Muscle of arm (tissue), 14 donors: ENCODE measurements at places on chromosomes 11 and 22.

- DNase-seq = no peak
These were observed 77.8 kb downstream of the BUD13 start for GRCh38 chr11:116694815-116695590.

- peak; percentile 44 for DNase-seq
These were observed 54.1 kb upstream of the ARHGAP42 start for GRCh38 chr11:100632941-100633452.

DNA sequence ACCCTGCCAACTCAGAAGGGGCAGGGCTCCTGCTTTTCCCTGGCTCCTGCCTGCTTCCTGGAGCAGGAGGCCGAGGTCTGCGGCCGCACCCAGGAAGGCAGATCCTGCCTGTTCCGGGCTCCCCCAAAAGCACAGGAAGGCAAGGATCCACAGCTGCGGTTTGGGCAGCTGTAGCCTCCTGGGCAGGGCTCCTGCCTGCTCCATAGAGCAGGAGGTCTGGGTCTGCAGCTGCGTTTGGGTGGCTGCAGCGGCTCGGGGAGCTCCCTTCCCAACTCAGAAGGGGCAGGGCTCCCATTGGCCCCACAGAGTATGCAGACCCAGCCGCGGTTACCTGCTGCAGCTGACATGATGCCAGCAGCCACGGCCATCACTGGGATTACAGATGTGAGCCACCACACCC, 5.5 kb downstream of the UPK2 start:
- no peak for DNase-seq

- DNase-seq = no peak
These were observed 1.2 kb upstream of the RASGRP2 start for GRCh38 chr11:64745189-64745520.

GRCh38 chr11:19101796-19102520, 15.0 kb upstream of the ZDHHC13 start:
- DNase-seq = no peak

- DNase-seq = no peak
These were observed 233.4 kb downstream of the INSC start for GRCh38 chr11:15347969-15348734.

DNA sequence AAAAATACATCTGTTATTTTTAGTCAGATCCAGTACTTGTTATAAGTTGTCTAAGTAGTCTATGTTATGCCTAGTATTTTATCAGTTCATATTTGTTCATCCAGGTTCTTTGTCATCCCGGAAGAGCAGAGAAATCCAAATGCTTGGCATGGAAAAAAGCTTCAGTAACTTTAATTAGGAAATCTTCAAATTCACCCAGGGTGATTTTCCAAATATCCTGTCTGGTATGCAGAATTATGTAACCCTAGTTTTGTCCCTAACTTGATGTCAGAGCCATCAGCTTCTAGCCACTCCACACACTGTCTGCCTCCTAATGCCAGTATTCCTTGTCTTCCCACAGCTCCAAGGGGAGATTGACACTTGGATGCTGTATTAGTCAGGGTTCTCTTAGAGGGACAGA, 216.2 kb downstream of the ARHGAP42 start:
- no peak for DNase-seq

DNA sequence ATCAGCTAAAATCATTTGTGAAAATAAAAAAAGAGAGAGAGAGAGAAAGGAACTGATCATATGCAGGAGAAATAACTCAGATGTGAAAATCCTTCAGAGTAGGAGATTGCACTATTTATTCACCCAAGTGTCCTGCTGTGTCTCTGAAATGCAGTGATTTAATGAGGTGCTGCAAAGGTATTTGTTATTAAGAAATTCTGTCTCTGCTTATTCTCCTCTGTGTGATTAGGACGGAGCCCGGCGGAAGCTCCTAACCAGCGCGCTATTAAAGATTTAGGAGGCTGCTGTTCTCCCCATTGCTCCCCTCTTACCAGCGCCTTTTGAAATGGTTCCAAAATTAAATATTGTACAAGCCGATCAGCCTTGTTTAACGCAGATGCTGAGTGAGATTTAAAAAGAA, 528.3 kb downstream of the BUD13 start:
- DNase-seq = no peak

- DNase-seq = no peak
These were observed 70.0 kb upstream of the IGLL5 start for GRCh38 chr22:22817468-22818201.

- DNase-seq = no peak
These were observed 56.3 kb upstream of the ZBTB44 start for GRCh38 chr11:130370845-130371590.

DNA sequence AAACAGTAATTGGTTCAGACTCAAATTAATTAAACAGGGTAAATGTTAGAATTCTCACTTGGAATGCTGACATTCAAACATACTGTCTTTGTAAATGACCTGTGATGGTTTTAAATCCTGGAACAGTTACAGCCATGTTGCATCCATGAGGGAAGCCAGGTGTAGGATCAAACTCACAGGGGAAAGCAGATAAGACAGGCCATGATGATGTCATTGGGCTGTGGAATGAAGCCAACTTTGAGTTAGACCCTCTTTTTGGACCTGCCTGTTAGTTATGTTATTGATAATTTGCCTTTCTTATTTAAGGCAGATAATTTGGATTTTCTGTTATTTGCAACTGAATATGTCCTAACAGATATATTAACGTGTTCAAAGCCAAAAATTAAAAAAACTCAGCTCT, 39.3 kb upstream of the ABTB2 start:
- no peak for DNase-seq

DNA sequence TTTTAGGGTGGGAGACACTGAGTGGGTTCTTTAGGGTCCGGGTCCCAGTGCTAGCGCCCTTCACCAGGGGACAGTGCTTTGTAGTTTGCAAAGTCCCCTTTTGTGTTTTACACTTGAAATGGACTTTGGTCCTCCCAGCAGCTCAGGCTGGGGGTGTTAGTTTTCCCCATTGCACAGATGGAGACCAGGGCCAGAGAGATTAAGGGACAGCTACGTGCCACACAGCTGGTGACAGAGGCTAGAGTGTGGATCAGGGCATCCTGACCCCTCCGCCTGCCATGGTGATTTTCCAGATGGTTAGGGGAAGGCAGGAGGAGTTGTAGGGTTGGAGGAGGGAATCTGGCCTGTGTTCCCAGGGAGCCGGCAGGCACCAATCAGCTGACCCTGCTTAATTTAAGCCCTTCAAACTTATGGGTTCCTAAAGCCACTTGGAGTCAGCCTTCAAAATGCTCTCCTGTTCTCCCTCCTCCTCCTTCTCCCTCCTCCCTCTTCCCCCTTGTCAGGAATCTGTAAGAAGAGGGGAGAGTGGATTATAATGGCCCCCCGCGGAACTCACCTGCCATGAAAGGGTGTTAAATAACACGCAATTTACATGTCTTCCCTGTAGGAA, 22.5 kb upstream of the MPPED1 start:
- no peak for DNase-seq

- DNase-seq = no peak
These were observed 18.9 kb downstream of the KIRREL3 start for GRCh38 chr11:126981635-126982034.

DNA sequence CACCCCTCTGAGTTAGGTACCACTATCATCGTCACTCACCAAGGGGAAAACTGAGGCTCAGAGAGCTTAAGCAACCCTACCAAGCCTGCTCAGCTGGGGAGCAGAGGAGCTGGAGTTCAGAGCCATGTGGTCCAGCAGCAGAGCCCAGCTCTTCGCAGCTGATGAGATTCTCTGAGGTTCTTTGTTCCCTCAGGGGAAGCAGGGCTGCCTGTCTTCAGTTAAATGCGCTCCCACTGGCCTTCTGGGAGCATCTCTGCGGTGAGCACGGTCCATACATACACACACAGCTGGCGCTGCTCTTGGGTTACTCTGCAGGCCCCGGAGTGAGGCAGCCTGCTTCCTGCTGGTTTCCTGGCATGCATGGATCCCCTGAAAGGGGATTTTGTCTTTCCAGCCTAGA, 5.2 kb upstream of the PTGDR2 start:
- no peak for DNase-seq

- no peak for DNase-seq
These were observed 84.3 kb downstream of the IGLL1 start for GRCh38 chr22:23495614-23496444.

DNA sequence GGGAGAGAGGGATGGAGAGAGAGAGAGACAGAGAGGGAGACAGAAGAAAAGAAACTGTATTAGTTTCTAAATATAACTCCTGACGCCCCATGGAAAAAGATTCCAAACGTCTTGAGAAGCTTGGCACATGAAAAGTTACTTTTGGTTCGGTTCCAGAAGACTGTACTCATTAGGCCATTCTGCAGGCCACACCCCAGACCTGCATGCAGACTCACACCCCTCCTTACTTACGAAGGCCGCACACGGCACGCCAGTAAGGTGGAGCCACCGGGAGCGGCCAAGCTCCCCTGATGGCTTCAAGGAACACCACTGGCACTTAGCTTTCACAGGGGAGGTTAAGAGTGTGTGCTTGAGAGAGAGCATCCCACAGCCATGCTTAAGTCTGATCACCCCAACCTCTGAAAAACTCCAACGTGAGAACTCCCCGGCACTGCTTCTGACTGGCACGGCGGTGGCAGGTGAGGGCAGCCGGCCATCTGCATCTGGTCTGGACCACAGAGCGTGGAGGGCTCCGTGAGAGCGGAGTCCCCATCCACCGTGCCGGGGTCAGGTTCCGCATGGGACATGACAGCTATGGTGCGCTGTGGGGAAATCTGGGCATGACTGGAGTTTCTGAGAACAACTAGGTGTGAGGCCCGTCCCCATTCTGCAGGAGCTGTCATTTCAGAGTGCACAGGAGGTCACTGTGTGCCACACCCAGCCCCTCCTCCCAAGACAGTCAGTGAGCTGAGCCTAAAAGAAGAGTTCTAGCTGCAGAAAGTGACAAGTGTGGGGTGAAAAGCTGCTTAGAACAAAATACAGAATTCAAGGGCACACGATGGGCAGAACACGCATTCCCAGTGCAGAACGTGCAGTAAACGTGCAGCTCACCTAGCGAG, 62.4 kb downstream of the MYH9 start:
- DNase-seq = no peak

- no peak for DNase-seq
These were observed 11.7 kb downstream of the SLC35C1 start for GRCh38 chr11:45816614-45817013.

GRCh38 chr11:2358754-2359442, 18.2 kb upstream of the CD81 start:
- no peak for DNase-seq

- DNase-seq = no peak
These were observed 341.8 kb upstream of the CCDC179 start for GRCh38 chr11:23201936-23202522.

DNA sequence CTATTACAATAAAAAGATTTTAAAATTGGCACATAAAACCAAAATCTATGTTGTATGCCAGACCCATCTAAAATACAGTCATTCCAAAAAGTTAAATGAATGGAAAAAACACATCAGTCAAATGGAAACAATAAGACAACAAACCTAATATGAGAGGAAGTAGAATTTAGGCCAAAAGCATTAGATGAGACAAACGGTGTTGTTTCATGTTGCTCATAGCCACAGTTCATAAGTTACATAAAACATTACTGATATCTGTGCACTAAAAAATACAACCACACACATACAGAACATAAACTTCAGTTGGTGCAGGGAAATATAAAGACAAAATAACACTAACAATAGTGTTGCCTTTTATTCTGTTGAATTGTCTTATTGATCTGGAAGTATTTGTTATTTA, 661.9 kb downstream of the CNTN5 start:
- no peak for DNase-seq

DNA sequence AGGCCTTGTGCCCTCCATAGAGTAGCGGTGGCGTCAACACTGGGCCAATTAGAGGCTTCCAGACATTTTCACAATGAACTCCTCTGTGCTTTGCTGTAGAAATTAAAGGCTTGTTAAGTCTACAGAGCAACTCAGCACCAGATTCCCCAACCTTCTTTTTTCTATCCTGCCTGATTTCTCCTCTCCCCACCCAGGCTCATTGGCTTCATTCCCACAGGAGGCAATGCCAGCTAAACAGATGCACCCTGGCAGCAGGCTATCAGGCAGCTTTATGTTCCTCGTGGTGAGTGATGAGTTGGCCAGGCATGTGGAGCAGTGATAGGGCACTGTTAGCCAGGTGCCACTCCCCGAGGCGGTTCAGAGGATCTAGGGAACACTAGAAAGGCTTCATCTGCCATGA, 4.8 kb downstream of the DIXDC1 start:
- no peak for DNase-seq

DNA sequence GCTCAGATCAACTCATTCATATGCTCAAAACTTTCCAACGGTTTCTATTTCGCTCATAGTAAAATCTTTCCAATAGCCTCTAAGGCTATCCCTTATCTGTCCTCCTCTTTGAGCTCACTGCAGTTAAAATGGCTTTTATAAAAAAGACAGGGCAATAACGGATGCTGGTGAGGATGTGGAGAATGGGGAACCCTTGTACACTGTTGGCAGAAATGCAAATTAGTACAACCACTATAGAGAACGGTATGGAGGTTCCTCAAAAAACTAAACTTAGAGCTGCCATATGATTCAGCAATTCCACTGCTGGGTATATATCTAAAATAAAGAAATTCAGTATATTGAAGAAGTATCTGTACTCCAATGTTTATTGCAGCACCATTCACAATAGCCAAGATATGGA, 345.6 kb downstream of the DLG2 start:
- no peak for DNase-seq

GRCh38 chr11:117443266-117444186, 115.9 kb downstream of the CEP164 start:
- peak; percentile 60 for DNase-seq

DNA sequence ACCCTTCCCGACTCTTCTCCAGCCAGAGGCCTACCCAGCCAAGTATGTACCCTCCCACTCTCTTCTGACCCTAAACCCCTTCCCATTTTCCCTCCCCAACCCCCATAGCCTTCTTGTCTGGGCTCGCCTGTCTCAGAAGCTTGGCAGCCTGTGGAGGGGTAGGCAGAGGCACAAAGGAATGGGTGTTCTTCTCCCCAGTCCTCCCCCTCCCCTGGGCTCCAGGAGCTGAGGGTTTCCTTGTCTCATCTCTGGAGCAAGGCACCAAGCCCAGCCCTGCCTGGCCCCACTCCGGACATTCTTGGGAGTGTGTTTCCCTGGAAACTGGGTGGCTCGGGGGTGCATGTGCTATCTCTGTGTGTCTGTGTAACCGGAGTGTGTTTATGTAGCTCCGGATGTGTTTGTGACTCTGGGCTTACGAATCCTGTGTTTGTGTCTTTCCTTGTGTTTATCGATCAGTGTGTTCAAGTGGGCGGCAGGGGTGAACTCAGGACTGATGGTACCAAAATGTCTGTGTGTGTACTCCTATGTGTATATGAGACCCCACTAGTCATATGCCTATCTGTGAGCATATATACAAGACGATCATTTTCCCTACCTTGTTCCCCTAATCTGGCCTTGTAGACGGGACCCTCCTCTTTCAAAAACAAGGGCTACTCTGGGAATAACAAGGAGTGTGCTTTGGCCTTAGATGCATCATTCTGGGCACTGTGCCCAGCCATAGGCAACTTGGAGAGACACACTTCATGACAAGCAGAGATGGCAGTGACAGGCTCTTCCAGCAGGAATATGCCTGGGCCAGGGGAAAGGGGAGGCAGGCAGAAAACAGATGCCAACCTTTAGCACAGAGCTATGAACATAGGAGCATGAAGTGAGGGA, 10.9 kb downstream of the PHLDB1 start:
- no peak for DNase-seq

- no peak for DNase-seq
These were observed 49.5 kb upstream of the PHF21B start for GRCh38 chr22:45059296-45059695.

- DNase-seq = peak; percentile 71
These were observed 22.0 kb upstream of the TLCD5 start for GRCh38 chr11:120303004-120303637.

- no peak for DNase-seq
These were observed 48.2 kb downstream of the ST3GAL4 start for GRCh38 chr11:126403658-126404057.

GRCh38 chr11:123006860-123007542, 25.4 kb upstream of the BSX start:
- DNase-seq = no peak
